ENCODE measurements at places on chromosomes 3 and 15. TPM values are rescaled to one million over a fixed set of nuclear protein-coding genes. Genes with fewer than 3 reads are reported as not detected.

GRCh38 chr15:80742081-80742480 is 37.1 kb upstream of the CEMIP start:
- no peak for DNase-seq

Gene LRRIQ4
- total RNA-seq = 0.35 TPM

DNA sequence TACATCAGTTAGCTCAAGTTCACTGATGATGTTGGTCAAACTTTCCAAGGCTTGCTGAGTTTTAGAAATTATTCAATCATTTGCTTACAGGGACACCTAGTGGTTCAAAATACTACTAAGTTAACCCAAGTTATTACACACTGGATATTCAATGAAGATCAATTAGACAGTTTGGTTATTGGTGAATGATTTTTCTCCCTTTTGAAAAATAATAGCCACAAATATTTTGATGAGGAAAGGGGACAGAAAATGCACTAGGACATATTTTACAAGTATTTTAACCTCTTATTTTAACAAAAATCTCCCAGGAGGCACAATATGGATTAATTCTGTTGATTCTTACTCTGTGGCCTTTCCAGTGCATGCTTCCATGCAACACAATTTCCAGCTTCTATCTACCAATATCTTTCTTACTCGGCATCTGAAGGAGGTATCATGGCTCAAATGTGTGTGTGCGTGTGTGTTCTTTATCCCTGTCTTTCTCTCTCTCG is 20.1 kb upstream of the GOLGA6L2 start:
- DNase-seq = no peak

Gene HPS3
- 32.5 TPM for total RNA-seq

Gene VGLL3
- not detected for total RNA-seq

- DNase-seq = no peak
These were observed 257.2 kb downstream of the RBMS3 start for GRCh38 chr3:29537889-29538609.

GRCh38 chr15:55379095-55379494 is 29.1 kb downstream of the CCPG1 start:
- no peak for DNase-seq

GRCh38 chr15:48679952-48680351 is 34.4 kb upstream of the FBN1 start:
- DNase-seq = no peak

DNA sequence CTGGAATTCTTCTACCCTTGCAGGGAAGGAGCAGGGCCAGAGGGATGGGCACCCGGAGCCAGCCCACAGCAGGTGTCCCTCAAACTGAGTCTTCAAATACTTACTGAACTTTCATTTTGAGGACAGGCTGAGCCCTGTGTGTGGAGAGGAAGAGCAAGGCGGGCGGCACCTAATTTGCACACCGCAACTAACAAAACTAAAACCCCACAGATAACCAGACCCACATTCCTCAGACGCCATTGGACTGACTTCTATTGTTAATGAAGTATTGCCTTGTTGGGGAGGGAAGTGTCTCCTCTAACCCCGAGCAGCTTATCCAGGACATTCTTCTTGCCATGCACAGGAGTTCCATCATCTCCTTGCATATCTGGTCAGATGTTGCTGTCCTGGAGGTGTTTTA is 105.2 kb upstream of the NR2E3 start:
- no peak for DNase-seq

GRCh38 chr3:114213292-114213626 is 24.1 kb downstream of the ZNF80 start:
- no peak for DNase-seq

Gene LYZL4
- not detected for total RNA-seq

GRCh38 chr3:172136330-172136729 is 97.0 kb downstream of the FNDC3B start:
- no peak for DNase-seq

Data from activated CD8-positive, alpha-beta memory T cell treated with anti-CD3 and anti-CD28 coated beads, Interleukin-2, amount 10 ng/mL, durations not matched to agents 7 days and 5 days (primary cell).